ENCODE measurements at places on chromosomes 1 and 21. TPM values are rescaled to one million over a fixed set of nuclear protein-coding genes. Genes with fewer than 3 reads are reported as not detected.

UBE2U gene
- not detected for total RNA-seq

GRCh38 chr1:168892931-168893330 is 163.9 kb upstream of the DPT start:
- no peak for DNase-seq
- no peak overlapping the region for H3K4me3 ChIP-seq
- H3K27ac ChIP-seq = no peak overlapping the region
- no peaks in the 10 kb centered on the region for H3K4me1 ChIP-seq
- H3K36me3 ChIP-seq = no peaks in the 10 kb centered on the region

- H3K4me1 ChIP-seq = no peaks in the 10 kb centered on the region
- H3K27me3 ChIP-seq = no peaks in the 10 kb centered on the region
- no peak for DNase-seq
- H3K4me3 ChIP-seq = no peak overlapping the region
- no peak overlapping the region for H3K27ac ChIP-seq
- H3K36me3 ChIP-seq = no peaks in the 10 kb centered on the region
Measured at GRCh38 chr1:33460947-33461629, 11.4 kb upstream of the ZSCAN20 start.

GRCh38 chr1:165905853-165906252 is 78.4 kb downstream of the UCK2 start:
- no peak for DNase-seq
- H3K4me3 ChIP-seq = no peak overlapping the region
- H3K27me3 ChIP-seq = no peaks in the 10 kb centered on the region
- peaks cover 61% of the 10 kb centered on the region for H3K36me3 ChIP-seq
